Coronary artery (tissue), 2 donors: ENCODE measurements at places on chromosomes 5 and 9.

DNA sequence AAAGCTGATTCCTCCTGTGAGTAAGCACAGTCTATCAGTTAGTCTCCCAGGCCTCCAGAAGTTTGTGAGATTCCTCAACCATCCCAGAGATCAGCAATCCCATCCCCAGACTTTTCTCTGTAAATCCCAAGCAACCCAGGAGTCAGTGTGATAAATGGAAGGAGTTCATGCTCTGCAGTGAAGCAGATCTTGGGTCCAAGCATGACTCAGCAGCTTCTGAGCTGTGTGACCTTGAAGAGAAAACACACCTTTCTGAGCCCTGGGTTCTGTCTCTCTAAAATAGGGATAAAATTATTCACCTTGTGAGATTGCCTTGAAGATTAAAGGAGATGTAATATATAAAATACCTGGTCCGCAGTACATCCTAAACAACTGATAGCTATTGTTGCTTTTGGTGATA lies 318.7 kb downstream of the ASTN2 start:
- no peak for DNase-seq

DNA sequence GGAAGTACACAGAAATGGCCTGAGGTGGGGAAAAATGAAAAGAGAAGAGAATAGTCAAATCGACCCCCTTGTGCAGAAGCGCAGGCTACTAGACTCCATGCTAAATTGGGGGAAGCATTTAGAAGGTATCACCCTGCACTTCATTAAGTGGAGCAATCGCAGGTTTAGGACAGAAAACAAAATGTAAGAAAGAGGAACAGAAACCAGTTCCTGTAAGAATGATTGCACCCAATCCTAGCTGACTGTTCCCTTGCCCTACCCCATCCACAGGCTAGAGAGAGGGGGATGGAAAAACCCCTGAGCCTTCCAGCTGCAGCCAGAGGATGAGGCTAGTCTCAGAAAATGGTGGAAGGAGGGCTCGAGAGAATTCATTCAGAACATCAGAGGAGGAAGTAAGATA lies 23.9 kb upstream of the PPP1R2B start:
- no peak for DNase-seq

- no peak for DNase-seq
These were observed 37.1 kb downstream of the CPLANE1 start for GRCh38 chr5:37212096-37212495.

DNA sequence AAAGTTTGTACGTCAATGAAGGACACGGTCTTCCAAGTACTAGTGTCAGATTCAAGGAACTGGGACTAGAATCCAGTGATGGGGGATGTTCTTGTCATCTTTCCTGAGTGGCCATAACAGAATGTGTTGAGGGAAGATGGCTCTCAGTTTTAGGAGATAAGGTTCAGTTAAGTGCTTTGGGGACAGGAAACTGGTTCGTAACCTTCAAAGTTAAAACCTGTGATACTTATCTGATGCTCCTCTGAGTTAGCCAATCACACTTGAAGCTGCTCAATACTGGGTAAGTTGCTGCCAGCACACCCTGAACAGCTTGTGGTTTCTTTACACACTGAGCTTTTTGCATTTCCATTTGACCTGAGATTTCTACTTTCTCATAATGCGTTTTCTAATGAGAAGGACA lies 64.4 kb downstream of the PIK3R1 start:
- no peak for DNase-seq

- DNase-seq = no peak
These were observed 28.2 kb downstream of the HTR4 start for GRCh38 chr5:148626081-148626613.
